NCI-H2107 (cell line): ENCODE measurements at places on chromosomes 2 and 18.

GRCh38 chr18:72187956-72188355 lies 356.2 kb downstream of the CBLN2 start:
- no peak for DNase-seq

- DNase-seq = no peak
Measured at GRCh38 chr2:205171261-205171940, 510.9 kb upstream of the NRP2 start.

DNA sequence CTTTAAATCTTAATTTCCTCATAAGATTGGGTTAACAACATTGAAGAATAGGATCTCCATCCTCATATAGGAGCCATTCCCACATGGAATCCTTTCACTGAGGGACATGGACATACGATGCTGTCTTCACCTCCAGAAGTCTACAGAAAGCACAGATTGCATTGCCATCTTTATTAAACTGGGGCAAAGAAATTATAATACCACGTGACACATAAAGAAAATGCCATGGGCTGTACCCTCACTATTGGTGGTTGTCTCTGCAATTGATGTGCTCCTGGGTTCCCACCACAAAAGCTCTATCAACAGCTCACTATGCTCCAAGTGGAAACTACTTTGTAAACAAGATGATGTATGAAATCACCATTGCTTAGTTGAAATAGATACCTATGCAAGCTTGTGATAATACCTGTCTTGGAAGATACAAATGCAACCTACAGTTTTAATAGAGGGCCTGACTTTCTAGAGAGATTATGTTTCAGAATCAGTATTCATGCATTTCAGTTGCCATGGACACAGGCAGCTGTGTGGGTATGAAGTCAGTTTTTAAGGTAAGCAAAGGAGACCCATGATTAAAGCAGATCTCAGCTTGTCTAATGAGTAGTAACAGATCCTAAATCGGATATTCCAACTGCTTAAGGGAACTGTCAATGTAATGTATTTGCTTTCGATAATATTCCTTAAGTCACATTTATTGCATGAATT lies 337.0 kb downstream of the RAD51AP2 start:
- DNase-seq = no peak

DNA sequence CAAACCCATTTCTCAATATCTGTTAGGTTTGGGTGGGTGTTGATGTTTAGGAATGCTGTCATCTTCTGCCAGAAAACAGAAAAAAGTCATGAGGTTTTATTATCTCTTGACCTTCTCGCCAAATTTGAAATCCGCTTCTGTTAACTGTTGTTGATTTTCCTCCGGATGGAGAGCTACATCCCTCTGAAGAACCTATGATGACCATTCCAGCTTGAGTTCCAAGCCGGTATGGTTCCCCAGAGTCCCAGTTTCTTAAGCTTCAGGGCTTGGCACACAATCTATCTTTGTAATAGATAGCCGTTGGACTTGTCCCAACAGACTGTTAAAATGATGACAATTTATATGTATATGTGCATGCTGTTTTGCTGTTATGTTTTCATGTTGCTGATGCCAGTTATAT lies 1201.0 kb downstream of the LRP1B start:
- DNase-seq = no peak

DNA sequence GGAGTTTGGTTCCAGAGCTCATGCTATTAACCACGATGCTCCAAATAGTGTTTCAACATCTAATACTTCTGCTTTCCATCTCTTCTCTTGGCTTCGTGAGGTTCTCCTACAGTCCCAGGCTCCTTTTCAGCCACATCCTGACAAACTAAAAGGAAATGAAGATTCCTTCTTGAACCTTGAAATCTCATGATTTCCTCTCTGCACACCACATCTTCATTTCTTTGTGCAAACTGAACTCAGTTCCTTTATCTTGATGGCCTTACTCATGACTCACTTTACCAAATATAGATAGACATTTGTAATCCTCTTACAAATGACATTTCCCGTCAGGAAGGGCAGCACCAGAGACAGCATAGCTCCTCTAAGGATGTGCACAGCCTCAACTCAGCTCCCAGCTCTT lies 50.0 kb upstream of the ITGA4 start:
- DNase-seq = no peak

- no peak for DNase-seq
Measured at GRCh38 chr2:240745962-240746361, 54.3 kb downstream of the AQP12A start.

DNA sequence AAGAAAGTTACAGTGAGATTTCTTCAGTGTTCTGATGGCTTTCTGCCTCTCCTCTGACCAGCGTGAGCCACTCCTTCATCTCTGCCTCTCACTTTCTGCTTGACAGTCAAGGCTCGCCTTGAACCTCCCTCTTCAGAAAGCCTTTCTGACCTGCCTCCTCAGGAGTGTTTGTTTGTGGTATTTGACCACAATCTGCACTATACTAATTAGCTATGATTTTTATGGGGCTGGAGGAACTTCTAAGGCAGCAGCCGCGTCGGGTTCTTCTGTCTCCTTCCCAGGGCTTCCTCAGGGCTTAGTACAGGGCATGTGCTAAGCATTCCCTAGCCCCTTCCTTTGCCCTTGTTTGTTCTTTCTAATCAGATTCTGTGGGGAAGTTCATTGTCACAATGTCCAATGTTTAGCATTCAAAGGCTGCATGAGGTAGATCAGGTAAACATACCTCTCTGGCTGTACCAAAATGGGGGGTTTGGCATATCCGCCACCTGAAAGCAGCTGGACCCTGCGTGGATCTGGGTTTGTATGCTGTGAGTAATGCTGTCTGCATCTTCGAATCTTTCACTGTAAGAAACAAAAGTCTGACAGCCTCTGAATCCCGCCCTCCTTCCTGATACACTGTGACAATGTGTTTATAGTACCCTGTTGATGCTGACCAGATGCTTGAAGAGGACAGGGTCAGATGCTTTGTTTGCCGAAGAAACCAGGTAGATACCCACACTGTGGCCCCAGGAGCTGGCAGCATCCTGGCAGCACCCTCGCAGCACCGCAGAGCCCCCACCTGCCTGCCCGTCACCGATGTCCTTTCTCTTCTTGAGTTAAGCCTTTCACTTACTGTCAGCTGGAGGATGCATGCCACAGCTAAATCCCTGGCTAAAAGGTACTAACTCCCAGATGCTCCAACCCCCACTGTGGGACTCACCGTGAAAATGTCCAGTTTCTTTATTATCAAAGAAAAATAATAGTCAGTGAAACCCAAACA lies 260.8 kb upstream of the HDAC4 start:
- DNase-seq = no peak

GRCh38 chr2:145112467-145112866 lies 592.5 kb upstream of the ZEB2 start:
- no peak for DNase-seq
